ENCODE measurements at places on chromosomes 5 and 9.
A peak's percentile ranks its signal among the peaks of the same experiment; 100 is the strongest.

GRCh38 chr5:53590759-53591158 is 30.3 kb downstream of the NDUFS4 start:
- DNase-seq = no peak

GRCh38 chr5:97193355-97193688 is 10.3 kb upstream of the RIOK2 start:
- DNase-seq = no peak

GRCh38 chr5:36635721-36636390 is 29.4 kb downstream of the SLC1A3 start:
- DNase-seq = no peak

- DNase-seq = peak; percentile 91
Observed at GRCh38 chr5:146751781-146752401, 126.7 kb downstream of the PPP2R2B start.

DNA sequence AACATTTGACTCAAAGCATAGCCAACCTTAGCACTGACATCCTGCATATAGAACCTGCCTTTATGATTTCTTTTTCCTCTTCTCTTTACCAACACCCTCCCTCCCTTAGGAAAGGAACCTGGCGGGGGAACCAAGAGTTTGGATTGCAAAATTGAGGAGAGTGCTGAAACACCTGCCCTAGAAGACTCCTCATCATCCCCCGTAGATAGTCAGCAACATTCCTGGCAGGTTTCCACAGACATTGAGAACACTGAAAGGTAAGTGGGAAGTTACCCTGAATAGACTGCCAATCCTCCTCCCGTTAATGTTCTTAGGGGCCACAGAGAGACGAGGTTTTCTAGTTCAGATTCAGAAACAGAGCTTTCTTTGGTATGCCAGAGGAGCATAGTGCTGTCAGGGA is 88.8 kb downstream of the RGS7BP start:
- no peak for DNase-seq

GRCh38 chr5:128349044-128349858 is 188.8 kb downstream of the FBN2 start:
- no peak for DNase-seq

DNA sequence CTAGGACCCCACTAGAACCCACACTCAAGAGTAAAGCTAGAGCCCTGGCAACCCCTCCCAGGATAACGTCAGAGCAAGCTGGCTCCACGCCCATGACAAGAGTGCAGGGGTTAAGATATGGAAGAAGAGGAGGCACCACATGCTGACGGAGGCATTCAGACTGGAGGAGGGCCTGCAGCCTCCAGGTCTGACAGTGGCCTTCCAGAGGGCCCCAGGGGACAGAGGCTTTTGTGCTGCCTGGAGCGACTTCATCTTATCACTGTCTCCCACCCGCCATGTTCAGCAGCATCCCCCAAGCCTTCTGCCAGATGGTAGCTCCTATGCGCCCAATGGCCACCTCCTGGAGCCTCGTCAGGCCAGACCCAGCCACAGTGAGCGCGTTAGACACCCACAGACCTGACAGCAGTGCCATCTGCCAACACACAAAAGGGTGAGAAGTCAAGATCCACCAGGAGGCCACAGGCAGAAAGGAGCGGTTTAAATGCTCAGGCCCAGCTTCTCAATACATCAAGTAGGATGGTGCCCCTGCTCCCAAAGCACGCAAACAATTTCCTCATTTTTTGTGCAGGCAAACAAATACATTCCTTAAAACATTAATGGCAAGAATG is 65.8 kb downstream of the C5orf15 start:
- no peak for DNase-seq

GRCh38 chr9:138070815-138071214 is 193.2 kb downstream of the CACNA1B start:
- no peak for DNase-seq

DNA sequence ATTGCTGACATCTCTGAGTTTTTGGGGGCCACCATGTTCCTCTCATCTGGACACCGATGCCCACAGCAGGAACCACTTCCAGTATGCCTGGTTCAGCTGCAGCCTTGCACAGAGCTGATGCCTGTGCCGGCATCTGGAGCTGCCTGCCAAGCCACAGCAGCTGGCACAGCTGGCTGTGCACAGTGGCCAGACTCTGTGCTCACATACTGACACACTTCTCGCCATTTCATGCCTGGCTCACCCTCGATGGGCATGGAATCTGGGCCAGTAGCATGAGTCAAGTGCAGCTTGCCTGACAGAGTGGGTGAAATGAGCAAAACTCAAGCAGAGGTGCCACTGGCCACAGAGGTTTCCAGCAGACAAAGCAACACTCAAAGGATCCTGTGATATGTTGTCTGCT is 863.4 kb downstream of the DNAH5 start:
- no peak for DNase-seq

DNA sequence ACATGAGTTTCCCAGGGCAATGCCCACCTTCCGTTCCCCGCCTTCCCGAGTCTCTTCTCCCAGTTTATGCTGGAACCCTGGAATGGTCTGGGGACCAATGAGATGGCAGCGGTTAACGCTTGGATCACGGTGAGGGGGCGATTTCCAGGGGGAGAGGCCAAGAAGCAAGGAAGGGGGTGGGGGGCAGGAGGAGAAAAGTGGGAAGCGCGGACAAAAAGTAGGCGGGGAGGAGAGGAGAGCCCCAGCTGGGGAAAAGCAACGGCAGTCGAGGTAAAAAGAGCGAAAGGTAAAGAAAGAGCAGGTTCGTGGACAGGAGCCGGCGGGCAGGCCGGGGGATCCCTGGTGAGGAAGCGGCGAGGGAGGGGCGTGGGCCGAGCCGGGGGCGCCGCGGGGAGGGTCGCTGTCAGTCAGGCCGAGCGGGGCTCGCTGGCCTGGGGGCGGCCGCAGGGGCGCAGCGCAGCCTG is 508 bp upstream of the SNCAIP start:
- no peak for DNase-seq

- no peak for DNase-seq
Observed at GRCh38 chr5:147234825-147235635, at the start of gene STK32A. Gene STK32A (plus strand): TSS chr5:147235026. CDS start chr5:147239635, 4,609 bp downstream.
